ENCODE measurements at places on chromosomes 1 and 21.

- peak; percentile 42 for DNase-seq
Observed at GRCh38 chr1:116769561-116769977, 15.3 kb downstream of the CD2 start.

DNA sequence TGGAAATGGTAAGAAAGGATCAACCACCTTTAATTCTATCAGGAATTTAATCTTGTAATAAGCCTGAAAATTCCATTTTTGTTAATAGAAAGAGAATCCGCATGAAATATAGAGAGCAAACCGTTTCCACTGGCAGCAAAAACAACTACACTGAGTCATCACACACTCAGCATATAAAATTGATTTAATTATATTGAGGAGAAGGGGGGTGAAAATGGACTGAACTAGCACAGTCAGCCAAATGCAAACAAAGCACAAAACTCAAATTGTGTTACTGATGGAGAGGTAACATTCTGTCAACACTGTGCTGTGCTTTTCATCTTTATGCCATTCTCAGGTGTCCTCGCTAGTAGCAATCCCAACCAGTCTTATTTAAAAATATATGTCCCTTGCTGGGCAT, 1583.9 kb downstream of the MRPL39 start:
- no peak for DNase-seq

GRCh38 chr1:159289060-159289459, 13.1 kb upstream of the FCER1A start:
- no peak for DNase-seq

GRCh38 chr1:244675167-244675566, 22.2 kb downstream of the DESI2 start:
- no peak for DNase-seq

DNA sequence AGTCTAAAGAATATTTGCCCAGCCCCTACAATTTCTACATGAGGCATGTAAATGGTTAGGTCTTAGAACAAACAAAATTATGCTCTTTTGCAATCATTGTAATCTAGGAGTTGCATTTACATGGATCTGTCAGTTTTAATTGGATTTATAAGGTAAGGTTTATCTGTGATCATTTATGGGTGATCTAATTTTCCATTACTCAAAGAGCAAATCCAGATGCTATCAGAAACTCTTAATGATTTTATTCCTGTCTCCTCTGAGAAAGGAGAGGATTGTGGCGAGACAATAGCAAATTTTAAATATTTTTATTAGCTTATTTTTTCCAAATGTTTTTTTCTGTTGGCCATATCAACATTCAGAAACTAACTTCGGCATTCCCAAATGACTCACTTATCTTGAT, 14.2 kb upstream of the NEGR1 start:
- no peak for DNase-seq

GRCh38 chr1:218409946-218410510, 64.9 kb downstream of the TGFB2 start:
- no peak for DNase-seq

- peak; percentile 36 for DNase-seq
Observed at GRCh38 chr1:221704306-221704705, 37.6 kb downstream of the DUSP10 start.

DNA sequence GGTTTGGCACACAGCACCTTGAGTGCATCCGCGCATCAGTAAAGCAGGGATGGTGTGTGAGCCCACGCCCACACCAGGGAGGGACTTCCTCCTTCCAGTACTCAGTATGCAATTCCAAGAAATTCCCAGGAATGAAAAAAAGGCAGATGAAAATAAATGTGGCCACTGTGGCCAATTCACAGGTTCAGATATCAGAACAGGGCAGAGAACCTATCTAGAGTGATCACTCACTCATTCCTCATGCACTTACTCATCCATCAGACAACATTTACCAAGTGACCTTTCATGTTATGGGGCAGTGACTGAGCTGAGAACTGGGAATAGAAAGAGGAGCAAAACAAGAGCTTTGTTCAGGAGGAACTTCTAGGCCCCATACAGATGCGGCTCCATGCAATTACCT, 113.7 kb downstream of the ZSCAN20 start:
- no peak for DNase-seq

DNA sequence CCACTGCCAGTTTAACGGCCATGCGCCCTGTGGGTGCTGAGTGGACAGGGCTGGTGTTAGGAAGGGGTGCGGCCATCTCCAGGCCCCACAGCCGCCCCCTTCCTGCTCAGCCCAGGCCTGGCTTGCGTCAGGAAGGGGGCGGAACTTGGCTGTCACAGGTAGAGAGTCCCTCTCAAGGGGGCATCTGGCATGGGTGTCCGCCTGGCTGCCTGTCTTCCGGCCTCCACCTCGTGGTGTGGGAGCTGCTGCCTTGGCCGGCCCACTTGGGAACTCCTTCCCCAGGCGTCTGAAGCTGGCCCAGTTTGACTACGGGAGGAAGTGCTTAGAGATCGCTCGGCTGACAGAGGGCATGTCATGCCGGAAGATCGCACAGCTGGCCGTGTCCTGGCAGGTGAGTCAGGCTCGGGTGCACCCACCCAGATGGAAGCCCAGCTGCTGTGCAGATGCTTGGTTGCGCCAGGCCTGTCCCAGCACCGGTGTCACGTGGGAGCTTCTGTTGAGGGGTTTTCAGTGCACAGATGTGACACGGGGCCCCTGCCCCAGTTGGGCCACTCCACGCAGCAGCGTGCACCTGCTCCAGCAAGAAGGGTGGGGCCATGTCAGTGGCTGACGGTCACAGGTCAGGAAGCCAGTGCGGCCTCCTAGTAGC, 9.1 kb upstream of the ATAD3B start:
- DNase-seq = no peak

DNA sequence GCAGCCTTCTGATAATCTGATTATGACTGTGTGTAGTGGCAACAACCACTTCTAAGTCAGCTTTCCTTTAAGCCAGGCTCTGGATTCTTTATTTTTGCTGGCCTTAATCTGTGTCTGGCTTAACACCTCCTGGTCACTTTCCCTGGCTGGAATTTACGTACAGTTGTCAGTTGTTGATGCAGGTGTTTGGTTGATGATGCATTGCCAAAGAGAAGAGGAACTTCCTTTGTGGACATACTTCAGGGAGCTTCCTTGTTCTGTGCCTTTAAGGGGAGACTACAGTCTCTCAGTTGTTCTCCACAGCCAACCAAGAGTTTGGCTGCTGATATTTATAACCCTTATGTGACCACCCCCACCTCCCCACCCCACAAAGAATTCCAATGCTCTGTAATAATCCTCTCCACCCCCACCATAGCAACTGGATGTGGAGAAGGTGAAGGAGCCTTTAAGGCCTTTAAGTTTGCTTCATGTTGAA, 96.0 kb upstream of the BMP8A start:
- no peak for DNase-seq

DNA sequence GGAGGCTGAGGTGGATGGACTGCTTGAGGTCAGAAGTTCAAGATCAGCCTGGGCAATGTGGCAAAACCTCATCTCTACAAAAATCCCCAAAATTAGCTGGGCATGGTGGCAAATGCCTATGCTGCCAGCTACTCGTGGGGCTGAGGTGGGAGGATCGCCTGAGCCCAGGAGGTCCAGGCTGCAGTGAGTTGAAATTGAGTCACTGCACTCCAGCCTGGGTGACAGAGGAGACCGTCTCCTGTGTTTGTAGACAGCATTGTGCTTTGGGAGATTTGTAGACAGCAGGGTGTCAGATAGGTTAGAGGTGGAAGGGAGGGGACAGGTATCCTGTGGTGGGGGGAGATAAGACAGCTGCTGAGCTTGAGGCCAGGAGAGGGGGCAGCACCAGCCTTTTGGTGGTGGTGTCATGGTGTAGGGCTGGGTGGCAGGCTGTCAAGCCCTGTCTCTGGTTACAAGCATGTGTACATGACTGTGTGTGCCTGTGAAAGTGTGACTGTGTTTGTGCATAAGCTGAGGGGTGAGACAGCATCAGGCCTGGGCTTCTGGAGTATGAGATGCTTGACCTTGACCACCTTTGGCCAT, 15.2 kb downstream of the PPFIA4 start:
- no peak for DNase-seq

DNA sequence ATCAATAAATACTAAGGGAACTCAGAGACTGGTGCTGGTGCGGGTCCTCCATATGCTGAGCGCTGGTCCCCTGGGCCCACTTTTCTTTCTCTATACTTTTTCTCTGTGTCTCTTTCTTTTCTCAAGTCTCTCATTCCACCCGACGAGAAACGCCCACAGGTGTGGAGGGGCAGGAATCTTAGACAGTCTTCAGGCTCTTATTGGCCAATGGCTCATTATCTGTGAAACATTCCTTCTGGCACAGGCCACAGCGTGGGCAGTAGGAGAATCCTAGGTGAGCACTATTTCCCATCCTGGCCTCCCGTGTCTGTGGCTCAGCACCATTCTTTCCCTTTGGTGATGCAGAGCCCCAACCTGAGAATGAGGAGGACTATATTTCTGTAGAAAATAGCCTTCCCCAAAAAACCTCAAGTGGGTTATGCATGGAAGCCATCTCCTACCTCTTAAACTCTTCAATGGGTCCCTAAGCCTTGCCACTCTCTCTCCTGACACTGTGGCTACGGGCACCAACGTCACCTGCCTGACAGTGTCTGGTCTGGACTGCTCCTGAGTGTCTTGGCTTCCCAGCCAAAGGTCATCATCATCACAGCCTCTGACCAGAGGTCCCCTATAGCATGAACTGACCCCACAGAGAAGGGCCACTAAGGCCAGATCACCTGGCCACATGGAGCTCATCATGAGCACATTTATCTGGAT, 6.2 kb upstream of the SLAMF1 start:
- DNase-seq = no peak

DNA sequence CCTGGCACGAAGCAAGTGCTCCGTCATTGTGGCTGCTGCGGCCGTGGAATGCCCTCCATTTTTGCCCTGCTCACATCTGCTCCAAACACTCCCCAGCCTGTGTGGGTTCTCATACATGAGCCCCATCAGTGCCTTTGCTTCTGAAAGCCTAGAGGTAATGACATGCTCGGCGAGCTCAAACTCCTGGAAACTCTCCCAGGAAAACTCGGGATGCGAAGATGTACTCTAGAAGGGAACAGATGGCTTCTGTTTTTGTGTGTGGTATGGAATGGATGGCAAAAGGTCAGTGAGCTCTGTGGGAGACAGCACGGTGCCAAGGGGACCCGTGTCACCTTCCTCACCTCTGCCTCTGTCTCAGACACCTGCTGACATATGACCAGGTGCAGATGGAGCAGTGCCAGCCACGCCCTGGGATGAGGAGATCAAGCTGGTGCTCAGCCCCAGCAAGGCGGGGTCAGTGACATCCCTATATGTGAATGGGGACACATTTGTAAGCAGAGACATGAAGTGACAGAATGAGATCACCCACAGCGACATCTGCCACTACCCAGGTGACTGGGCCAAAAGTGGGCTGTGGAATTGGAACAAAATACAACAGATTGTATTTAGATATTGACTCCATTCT, 84.1 kb upstream of the COX20 start:
- DNase-seq = no peak

GRCh38 chr1:90106311-90106710, 111.4 kb downstream of the ZNF326 start:
- DNase-seq = no peak

DNA sequence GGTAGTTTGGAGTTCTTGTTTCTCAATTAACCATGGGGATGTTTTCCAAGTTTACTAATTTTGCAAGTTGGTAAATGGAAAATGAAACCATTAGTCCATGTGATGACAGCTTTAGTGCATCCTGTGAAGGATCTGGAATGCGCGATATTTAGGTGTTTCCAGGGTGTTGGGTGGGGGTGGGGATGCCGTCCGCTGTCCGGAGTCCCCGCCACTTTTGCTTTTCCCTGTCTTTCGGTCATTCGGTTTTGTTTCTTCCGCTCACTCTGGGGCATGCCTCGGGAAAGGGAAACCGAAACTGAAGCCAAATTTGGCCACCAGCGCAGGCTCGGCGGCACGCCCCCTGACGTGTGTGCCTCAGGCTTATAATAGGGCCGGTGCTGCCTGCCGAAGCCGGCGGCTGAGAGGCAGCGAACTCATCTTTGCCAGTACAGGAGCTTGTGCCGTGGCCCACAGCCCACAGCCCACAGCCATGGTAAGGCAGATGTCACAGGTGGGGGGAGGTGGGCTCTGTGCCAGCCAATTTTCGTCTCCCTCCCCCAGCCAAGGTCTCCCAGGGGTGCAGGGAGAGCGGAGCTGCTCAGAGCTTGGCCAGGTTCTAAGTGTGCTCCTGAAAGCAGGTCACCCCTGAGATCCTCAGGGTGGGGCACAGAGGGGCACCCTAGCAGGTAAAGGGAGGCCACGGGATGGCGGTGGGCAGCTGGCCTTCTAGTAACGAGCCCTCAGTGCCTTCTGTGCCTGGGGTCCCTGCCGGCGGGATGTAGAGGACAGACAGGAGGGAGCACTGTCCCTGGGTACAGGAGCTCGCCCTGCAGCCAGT, at the start of gene ISG15:
Gene ISG15 (plus strand): TSS at position 393 of the 817 bp plus-strand sequence. CDS start 77 bp downstream, at position 470.
- DNase-seq = no peak

GRCh38 chr21:44946254-44947041, 6.6 kb downstream of the SLX9 start:
- no peak for DNase-seq

DNA sequence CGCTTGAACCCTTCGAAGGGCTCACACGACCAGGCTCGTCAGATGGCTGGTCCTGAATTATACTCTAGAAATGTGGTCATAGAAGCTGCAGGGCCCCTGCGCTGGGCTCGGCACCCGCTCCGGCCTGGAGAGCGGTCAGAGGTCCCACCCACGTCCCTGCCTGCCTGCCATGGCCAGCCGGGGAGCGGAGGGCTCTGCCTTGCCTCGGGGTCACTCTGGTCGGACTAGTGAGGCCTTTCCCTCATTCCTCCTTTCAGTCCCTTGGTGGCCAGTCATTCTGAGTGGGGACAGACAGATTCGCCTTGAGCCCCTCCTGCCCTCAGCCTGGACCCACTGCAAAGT, 529 bp upstream of the MARCKSL1 start:
- no peak for DNase-seq

- DNase-seq = no peak
Observed at GRCh38 chr21:46491553-46491952, 32.9 kb downstream of the DIP2A start.
